ENCODE measurements at places on chromosomes 13 and 19. TPM values are rescaled to one million over a fixed set of nuclear protein-coding genes. Genes with fewer than 3 reads are reported as not detected.

Gene ZNF835
- not detected for total RNA-seq

GRCh38 chr19:55066107-55066709 is 3.3 kb upstream of the RDH13 start:
- DNase-seq = no peak
- no peak overlapping the region for H3K27ac ChIP-seq
- H3K4me3 ChIP-seq = no peak overlapping the region
- H3K4me1 ChIP-seq = peaks cover 20% of the 10 kb centered on the region
- H3K27me3 ChIP-seq = peaks cover 35% of the 10 kb centered on the region

Gene IGFL1
- total RNA-seq = not detected

DNA sequence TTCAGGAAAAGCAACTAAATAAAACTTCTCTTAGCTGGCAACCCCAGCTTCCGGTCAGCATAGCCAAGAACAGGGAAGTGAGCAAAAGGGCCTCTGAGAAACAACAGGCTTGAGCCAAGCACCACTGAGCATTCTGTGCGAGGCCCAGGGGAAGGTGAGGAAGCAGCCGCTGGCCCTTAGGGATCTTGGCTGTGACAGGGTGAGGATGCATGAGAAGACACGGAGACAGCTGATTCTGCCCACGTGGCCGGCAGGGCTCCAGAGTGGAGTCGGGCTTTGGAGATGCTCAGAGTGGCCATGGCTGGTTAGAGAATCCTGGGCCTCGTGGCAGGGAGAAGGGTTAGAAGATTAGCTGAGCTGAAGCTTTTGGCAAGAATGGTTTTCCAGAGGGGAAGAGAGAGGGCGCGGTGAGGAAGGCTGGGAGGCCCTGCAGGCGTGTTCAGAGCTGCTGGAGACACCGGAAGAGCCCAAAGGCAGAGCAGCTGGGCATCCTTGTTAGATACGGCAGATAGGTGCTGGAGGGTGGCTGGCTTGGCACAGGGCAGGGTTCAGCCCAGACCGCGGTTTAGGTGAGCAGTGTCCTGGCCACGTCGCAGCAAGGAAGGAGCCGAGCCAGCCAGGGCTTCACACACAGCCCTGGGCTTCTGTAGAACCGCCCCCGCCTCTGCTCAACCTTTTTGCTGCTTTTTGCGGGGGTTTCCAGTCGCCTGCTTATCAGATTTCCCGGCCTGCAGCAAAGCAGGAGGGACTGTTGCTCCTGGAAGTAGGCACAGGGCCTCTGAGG is 17.3 kb downstream of the UPF1 start:
- peak overlapping the region; percentile 39 for H3K27ac ChIP-seq
- H3K4me3 ChIP-seq = no peak overlapping the region
- H3K27me3 ChIP-seq = no peaks in the 10 kb centered on the region
- H3K36me3 ChIP-seq = peaks cover 29% of the 10 kb centered on the region
- H3K4me1 ChIP-seq = peaks cover 5% of the 10 kb centered on the region
- DNase-seq = no peak

- no peaks in the 10 kb centered on the region for H3K36me3 ChIP-seq
- H3K27ac ChIP-seq = no peak overlapping the region
- no peak for DNase-seq
- no peak overlapping the region for H3K4me3 ChIP-seq
- H3K27me3 ChIP-seq = no peaks in the 10 kb centered on the region
- H3K4me1 ChIP-seq = no peaks in the 10 kb centered on the region
Measured at GRCh38 chr13:34086281-34086680, 268.3 kb downstream of the RFC3 start.

Gene MED16
- 72.3 TPM for total RNA-seq

Gene ODAD3
- not detected for total RNA-seq

DNA sequence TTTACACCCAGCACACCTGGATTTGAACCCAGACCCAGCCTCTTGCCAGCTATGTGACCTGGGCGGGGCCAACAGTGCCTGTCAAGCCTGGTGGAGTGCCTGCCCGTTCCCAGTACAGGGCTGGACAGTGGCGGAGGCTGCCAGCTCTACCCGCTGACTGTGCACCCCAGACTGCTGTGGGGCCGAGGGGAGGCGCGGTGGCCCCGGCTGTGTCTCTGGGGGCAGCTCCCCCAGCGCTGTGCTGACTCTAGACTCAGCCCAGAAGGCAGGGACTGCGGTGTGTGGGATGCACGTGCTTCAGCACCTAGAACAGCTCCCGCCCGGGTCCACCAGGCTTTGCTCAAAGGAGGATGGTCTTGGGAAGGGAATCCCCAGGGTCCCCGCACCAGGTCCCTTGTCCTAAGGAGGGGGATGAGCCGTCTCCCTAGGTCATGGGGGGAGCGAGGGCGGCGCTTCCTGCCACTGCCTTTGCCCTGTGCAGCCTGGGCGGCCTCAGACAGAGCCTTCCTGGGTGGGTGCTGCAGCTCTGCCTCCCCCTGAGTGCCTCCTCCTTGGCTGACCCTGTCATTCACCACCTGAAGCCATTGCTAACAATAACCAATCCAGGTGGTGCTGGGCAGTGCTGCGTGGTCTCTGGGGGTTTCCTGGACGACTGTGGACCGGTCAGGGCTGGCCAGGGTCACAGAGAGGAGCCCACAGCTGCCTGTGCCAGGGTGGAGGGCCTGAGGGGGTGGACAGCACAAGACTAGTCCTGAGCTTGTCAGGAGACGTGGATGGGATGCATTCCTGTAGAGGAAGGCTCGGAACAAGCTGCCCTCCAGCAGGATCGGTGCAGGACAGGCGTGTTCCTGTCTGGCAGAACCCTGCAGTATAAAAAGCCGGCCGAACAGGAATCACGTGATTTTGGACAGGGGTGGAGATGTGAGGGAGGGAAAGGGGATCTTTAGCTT is 18.6 kb downstream of the TMEM255B start:
- no peak overlapping the region for H3K4me3 ChIP-seq
- H3K4me1 ChIP-seq = no peaks in the 10 kb centered on the region
- peaks cover 26% of the 10 kb centered on the region for H3K27me3 ChIP-seq
- no peak for DNase-seq
- no peak overlapping the region for H3K27ac ChIP-seq

Gene ZNF98
- total RNA-seq = not detected

DNA sequence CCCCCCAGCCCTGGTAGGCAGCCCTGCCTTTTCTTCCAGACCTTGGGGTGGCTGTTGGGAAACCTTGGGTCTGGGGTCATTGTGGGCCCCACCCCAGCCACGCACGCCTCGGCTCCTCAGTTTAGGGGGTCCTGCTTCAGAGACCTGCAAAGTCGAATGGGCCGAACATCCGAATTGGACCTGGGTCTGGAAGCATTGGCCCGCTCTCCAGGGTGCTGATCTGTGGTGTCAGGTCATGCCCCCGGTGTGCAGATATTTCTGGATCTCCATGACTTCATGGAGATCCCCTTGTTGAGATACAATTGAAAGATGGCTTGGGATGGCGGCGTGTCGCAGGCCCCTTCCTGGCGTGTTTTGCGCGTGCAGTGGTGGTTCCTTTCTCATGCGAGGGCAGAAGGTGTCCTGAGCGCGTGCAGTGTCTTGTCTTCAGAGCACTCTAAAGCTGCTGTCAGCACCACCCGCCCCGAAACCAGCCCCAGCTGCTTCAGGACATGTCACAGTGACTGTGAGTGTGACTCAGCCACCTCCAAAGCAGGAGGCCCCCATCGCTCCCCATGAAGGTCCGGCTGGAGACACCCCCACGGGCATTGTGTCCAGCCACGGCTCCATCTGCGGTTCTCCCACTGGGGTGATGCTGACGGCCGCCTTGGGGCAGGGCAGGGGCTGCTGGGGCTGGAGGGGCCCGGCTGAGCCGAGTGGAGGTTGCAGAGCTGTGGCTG is 112.7 kb downstream of the KDM4B start:
- H3K27ac ChIP-seq = no peak overlapping the region
- no peak overlapping the region for H3K4me3 ChIP-seq
- no peak for DNase-seq
- H3K36me3 ChIP-seq = peaks cover 26% of the 10 kb centered on the region

Gene GARIN5B
- not detected for total RNA-seq

DNA sequence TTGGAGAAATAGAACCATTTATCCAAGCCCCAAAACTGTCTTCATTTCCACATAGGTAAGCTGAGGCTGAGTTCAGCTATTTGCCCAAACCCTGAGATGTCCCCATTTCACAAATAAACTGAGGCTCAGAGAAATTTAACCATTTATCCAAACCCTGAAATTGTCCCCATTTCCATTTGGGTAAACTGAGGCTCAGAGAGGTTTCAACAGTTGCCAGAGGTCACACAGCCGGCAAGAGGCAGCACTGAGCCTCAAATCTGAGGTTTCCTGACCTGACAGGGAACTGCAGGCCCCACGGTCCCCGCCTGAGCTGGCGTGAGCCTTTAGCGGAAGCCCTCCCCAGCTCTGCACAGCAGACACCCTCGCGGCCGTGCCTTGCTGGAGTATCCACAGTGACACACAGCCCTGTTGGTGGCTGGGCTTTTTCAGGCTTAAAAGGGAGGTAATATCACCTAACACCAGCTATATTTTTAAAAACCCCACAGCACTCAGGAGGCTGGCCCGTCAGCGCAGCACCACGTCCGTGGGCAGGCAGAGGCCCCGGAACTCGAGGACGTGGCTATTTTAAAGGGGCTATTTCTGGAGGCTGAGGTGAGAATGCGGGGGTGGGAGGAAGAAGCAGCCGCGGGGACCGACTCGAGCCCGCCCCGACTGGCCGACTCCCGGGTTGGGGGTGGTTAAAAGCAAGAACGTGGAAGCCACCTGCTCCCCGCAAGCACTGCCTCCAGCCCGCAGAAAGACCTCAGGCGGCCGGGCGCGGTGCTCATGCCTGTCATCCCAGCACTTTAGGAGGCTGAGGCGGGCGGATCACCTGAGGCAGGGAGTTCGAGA is 18.5 kb downstream of the PTPRS start:
- H3K27ac ChIP-seq = no peak overlapping the region
- H3K36me3 ChIP-seq = peaks cover 7% of the 10 kb centered on the region
- no peaks in the 10 kb centered on the region for H3K27me3 ChIP-seq
- no peak for DNase-seq

Gene KLK14
- not detected for total RNA-seq

DNA sequence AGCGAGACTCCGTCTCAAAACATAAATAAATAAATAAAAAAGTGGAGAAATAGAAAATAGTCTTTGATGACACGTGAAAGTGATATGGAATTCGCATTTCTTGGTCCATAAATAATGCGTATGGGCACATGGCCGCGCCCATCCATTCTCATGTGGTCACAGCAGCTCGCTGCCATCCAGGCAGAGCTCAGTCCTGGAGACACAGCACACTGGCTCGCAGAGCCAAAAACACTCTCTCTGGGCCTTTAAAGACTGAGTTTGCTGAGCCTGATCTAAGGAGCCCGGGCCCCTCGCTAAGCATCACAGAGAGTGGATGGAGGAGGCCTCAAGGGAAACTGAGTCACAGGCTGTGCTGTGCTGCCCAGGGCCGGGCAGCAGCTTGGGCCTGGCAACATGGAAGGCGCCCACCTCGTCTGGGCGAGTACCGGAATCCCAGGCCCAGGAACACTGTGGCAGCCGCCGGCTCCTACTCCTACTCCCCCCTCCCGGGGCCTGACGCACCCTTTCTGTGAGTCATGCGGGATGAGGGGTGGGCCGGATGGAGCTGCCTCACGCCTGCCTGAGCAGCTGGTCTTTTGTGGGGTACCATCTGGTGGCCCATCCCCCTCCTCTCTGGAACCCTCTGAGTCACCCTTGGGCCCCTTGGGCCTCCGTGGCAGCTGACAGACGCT is 28.9 kb upstream of the CACTIN start:
- H3K36me3 ChIP-seq = peaks cover 13% of the 10 kb centered on the region
- H3K4me3 ChIP-seq = no peak overlapping the region
- H3K27me3 ChIP-seq = no peaks in the 10 kb centered on the region
- H3K27ac ChIP-seq = peak overlapping the region; percentile 89
- H3K4me1 ChIP-seq = peaks cover 7% of the 10 kb centered on the region

DNA sequence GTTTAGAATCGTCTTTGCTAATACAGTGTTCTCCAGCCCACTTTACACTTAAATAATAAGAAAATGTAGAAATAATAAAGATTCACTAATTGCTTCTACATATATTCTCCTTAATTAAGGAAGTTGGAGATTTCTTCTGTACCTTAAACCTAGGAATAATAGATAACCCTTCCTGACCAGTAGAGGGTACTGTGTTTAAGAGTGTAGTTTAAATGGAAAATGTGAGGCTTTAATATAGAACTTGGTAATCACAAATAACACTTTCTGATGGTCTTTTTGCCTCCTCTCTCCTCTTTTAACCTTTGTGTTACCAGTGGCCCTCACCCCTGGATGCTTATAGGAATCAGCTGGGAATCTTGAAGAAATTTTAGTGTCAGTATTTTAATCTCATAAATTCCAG is 20.7 kb downstream of the POMP start:
- H3K27ac ChIP-seq = no peak overlapping the region
- H3K4me3 ChIP-seq = no peak overlapping the region
- no peak for DNase-seq
- H3K36me3 ChIP-seq = peaks cover 19% of the 10 kb centered on the region
- H3K4me1 ChIP-seq = peaks cover 8% of the 10 kb centered on the region
- no peaks in the 10 kb centered on the region for H3K27me3 ChIP-seq

DNA sequence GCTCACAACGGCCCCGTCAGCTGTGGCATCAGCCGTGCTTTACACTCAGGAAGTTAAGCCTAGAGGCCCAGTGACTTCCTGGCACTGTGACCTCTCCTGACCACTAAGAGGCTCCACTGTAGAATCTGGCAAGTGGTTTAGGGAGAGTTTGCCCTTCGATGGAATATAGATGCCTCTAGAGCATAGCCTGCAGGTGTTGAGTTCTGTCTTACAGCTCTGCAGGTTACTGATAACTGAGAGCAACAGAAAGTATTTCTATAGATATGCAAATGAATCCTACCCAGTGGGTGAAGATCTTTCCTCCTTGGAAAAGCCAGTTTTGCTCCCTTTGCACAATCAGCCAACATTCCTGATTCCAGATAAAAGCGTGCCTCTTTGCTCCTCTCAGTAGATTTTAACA is 35.8 kb downstream of the ATP12A start:
- no peaks in the 10 kb centered on the region for H3K36me3 ChIP-seq
- no peak for DNase-seq
- H3K27ac ChIP-seq = no peak overlapping the region

Gene CD79A
- not detected for total RNA-seq

- H3K27me3 ChIP-seq = no peaks in the 10 kb centered on the region
- no peak overlapping the region for H3K27ac ChIP-seq
- H3K4me3 ChIP-seq = no peak overlapping the region
- peaks cover 2% of the 10 kb centered on the region for H3K4me1 ChIP-seq
- no peak for DNase-seq
Measured at GRCh38 chr19:35539314-35539713, 6.1 kb downstream of the GAPDHS start.

Data from osteocyte (in vitro differentiated cells).